ENCODE measurements at places on chromosomes 3 and 15.

- DNase-seq, result no peak
These were observed 37.6 kb downstream of the TRA2B start for GRCh38 chr3:185900228-185900627.

DNA sequence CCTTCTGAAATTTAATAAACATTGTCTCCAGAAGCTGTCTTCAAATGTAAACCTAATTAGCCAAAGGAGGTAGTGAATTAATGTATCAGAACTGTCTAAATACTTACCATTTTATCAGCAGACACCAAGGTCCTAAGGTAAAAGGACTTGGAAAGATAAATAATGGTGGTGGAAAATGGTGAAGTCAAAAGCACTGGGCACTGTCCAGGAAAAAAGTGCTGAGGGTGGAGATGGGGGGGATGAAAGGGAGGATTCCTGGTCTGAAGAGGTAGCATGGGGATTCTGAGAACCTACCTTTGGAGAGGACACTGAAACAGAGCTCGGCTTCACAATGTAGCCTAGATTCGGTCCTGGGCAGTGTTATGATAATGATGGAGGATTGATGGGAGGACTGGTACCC lies 149.0 kb upstream of the DPH6 start:
- DNase-seq, result no peak

GRCh38 chr3:43499256-43499655 lies 122.6 kb downstream of the ANO10 start:
- DNase-seq, result peak; percentile 71

GRCh38 chr3:150411546-150411945 lies 3.4 kb downstream of the TSC22D2 start:
- DNase-seq, result no peak

- DNase-seq, result no peak
These were observed 35.0 kb downstream of the PLOD2 start for GRCh38 chr3:146125951-146126350.

GRCh38 chr3:144774897-144775296 lies 803.3 kb downstream of the DIPK2A start:
- DNase-seq, result no peak

DNA sequence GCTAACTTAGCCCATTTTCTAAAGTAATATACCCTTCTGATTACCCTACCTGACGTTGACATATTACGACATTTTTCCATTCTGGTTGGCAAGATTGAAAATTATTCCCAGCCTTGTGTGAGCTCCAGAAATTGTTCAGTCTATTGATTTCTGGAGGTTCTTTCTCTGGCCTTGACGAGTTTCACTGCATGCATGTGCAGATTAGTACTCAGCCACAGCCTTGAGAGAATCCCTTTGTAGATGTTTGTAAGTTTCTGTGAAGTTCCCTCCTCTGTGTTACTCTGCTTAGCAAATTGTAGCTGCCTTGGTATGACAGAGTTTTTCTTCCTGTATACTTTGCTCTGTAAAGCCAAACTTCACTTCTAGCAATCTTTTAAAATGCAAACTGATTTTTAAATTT lies 27.5 kb downstream of the TRIM69 start:
- DNase-seq, result no peak

DNA sequence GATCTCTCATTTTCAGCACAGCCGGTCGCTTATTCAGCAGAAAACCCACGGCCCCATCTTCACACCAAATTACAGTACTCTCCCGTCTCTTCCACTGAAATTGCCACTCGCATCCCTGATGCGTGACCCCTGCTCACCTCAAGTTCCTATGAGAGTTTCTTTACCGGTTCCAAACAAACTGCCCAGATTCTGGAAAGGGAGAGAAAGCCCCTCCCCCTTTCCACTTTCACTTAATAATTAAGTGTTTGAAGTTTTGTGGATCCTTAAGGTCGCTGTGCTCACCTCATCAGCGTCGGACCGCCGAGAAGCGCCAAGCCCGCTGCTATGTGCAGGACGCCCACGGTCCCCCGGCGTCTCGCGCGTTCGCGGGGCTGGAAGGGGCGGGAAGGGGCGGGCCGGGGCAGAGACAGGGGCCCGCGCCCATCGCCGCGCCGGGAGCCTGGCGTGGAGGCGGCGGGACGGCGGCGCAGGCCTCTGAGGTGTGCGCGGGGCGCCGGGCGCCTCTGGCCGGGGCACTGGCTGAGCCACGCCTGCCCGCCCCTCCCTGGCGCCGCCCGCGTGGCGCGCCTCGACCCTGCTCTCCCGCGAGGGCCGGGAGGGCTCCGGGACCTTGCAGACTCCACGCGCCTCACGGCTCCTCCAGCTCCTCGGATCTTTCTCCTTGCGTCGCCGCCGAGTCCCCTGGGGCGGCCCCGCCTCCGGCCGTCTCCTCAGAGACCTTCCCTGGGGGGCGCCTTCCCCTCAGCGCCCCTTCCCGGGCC lies at the start of gene GPR156:
Gene GPR156, minus strand, starts transcription at position 476 of the 761 bp plus-strand sequence. CDS start 41,124 bp downstream, outside the sequence.
- DNase-seq, result no peak

GRCh38 chr3:121515313-121515712 lies 30.5 kb downstream of the POLQ start:
- DNase-seq, result no peak

- DNase-seq, result no peak
These were observed 136.4 kb downstream of the DNAJB8 start for GRCh38 chr3:128330214-128330842.

- DNase-seq, result no peak
These were observed 32.0 kb downstream of the FOXL2 start for GRCh38 chr3:138914870-138915502.

DNA sequence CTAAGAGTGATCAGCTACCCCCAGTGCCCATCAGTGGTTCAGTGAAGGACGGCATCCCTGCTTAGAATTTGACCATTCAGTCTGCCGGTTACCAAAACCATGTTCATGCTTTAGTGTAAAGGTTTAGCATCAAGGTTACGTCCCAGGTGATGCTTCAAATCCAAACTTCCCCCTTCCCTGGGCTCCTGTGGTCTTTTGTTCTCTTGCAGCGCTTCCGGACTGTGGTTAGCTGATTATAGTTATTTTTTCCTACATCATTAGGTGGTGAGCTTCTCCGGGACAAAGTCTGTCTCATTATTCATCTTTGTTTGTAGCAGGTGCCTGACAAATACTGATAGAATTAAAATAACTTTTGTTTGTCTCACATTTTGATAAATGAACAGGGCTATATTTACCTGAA lies 28.3 kb upstream of the MYZAP start:
- DNase-seq, result no peak

- DNase-seq, result no peak
These were observed 364.1 kb downstream of the MFSD1 start for GRCh38 chr3:159165961-159166360.

GRCh38 chr3:184505076-184505878 lies 56.3 kb upstream of the EPHB3 start:
- no peak for DNase-seq

DNA sequence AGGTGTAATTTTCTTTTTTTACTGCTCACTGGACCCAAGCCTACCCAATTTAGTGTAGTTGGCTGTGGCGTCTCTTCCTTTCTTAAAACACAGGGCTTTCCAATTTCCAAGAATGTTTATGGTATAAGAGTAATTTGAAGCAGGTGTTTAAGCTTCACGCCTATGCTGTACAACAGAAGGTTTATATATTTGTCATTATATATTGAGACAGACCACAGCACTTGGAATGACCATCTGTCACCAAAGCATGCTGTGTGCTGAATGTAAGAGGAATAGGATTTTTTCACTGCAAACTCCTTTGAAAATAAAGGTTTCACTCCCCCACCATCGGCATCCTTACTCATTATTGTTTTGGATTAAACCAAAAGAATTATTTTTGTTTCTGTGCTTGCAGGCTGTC lies 325.7 kb downstream of the OTOL1 start:
- peak; percentile 14 for DNase-seq

DNA sequence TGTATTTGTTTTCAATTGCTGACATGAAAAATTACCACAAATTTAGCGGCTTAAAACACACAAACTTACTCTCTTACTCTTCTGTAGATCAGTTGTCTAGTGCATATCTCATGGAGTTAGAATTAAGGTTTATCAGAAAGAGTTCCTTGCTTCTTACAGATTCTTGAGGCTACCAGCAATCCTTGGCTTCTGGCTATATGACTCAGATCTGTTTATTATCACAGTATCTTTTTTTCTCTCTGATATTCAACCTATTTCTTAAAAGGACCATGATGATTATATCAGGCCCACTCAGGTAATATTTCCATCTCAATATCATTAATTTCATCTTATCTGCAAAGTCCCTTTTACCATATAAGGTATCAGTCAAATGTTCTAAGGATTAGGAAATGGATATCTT lies 263.5 kb upstream of the BCHE start:
- no peak for DNase-seq

DNA sequence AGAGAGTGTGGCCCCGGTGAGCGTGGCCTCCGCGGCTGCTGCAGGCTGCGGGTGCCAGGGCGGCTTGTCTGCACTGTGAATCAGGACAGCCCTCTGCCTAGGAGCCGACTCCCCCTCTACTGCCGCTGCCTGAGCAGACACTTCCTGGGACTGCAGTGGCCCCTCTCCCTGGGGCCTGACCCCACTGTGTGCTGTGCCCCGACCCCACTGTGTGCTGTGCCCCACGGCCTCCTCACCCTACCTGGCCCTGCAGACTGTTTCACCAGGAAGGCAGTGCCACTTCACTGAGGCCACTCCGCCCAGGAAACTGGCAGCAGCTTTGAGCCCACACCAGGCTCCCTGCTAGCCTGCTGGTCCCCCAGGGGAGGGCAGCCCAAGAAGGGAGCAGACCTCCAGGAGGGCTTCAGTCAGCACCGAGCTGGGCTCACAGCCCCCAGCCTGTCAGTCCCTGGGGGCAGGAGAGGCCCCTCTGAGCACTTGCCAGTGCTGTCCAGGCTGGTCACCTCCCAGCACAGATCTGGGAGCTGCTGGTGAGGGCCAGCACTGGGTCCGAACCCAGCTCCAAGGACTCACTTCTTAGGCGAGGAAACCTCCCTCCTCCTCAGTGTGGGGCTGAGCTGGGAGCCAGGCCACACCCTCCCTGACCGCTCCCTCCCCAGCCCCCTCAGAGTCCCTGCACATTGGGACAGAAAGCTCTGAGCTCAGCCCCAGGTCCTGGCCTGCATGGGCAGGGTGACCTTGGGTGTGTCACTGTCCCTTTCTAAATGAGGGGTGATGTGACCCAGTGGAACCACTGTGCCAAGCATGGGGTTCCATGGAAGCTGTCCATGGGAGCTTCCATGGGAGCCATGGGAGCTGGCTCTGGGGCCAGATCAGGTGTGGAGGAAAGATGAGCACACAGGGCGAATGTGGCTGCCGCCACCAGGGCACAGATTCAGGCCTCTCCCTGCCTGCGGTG lies 56.8 kb downstream of the DNAJB8 start:
- no peak for DNase-seq

DNA sequence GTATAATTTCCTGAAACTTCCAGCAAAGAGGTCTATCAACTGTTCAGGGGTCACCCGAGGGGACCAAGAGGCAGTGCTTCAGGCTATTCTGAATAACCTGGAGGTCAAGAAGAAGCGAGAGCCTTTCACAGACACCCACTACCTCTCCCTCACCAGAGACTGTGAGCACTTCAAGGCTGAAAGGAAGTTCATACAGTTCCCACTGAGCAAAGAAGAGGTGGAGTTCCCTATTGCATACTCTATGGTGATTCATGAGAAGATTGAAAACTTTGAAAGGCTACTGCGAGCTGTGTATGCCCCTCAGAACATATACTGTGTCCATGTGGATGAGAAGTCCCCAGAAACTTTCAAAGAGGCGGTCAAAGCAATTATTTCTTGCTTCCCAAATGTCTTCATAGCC lies 6.8 kb downstream of the GCNT3 start:
- DNase-seq, result no peak

DNA sequence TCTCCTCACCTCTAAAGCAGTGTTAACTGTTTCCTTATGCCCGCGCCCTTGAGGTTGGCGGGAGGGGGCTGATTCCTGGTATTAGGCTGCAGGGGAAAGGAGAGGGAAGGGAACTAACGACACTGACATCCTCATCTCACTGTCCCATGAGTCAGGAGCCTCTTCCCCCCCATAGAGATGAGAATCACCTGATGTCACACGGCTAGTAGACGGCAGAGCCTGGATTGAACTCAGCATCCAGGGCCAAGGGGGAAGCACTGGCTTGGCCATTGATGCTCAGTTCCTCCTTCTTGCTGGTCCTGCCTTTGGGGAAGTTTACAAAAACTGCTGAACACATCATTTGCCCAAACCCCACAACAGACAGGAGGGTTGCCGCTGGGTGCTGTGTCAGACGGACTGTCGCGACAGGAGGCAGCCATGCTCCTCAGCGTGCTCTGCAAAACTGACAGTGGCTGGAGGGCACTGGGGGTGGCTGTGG lies 38.5 kb downstream of the IDH2 start:
- DNase-seq, result peak; percentile 81

DNA sequence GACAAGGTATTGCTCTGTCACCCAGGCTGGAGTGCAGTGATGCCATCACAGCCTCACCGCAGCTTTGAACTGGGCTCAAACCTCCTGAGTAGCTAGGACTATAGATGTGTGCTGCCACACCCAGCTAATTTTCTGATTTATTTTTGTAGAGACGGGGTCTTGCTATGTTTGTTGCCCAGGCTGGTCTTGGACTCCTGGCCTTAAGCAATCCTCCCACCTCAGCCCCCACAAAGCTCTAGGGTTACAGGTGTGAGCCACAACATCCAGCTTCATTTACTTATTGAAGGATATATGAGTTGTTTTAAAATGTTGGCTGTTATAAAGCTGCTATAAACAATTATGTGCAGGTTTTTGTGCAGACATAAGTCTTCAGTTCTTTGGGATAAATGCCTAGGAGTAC lies 62.2 kb downstream of the SEC22A start:
- no peak for DNase-seq

DNA sequence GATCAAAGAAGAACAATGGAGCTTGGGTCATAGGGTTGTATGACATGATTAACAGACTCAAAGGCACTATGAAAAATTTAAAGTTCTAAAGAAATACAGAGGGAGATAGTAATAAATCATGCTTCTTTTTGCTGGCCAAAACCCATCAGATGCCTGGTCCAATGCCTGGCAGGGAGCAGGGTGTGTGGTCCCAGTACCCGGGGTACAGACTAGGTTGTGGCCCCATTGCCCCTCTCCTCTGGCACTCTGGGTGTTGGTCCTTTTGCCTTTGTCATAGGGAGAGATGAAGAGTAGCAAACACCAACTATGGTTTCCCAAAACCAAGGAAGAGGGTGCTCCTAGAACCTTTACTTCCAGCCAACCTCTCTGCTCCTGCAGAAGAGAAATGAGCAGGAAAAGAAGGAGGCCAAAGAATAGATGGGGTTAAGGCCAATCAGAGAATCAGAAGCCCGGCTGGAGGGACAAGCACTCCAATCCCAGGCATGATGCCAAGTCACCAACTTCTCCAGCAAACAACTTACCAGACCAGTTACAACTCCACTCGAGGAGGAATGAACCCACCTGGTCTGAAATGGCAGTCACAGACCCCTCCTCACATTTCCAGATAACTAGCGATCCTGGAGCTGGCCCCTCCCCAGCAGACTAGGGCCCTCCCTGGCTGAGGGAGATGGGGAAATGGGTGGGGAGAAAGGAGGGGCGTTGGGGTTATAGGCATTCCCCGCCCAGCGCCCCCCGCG lies 1.8 kb downstream of the IGDCC3 start:
- DNase-seq, result no peak

Data from Ammon's horn (tissue), 1 donor.